ENCODE measurements at places on chromosomes 7 and 10. TPM values are rescaled to one million over a fixed set of nuclear protein-coding genes. Genes with fewer than 3 reads are reported as not detected.
A peak's percentile ranks its signal among the peaks of the same experiment; 100 is the strongest.

RAPGEF5 gene
- total RNA-seq: 1.2 TPM

PAX4 gene
- not detected for total RNA-seq

SPAM1 gene
- total RNA-seq: not detected

RBP4 gene
- 5.4 TPM for total RNA-seq

PITX3 gene
- total RNA-seq: not detected

SLC39A12 gene
- total RNA-seq: 0.23 TPM

GRCh38 chr7:30027065-30027456, 559 bp upstream of the FKBP14 start:
- DNase-seq: peak; percentile 7

GRCh38 chr10:6014241-6014761, 37.0 kb upstream of the IL15RA start:
- peak; percentile 18 for DNase-seq

DNA sequence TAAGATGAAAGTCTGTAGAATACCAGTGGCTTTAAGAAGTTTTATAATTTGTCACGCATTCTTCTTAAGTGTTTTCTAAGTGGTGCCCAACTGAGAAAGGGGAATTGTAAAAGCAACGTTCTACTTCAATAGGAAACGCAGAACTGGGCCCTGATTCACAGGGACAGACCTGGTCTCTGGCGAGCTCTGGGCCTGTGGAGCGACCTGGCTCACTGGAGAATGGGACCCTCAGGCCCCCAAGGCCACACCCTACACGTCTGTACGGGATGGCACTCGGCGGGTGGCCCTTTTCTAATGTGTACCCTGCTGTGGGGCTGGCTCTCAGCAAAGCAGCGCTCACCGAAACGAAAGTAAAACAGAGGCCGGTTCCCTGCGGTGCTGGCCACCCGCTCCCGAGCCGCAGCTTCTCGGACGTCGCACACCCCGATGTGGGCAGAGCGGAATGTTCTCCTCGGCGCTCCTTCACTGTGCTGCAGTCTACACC, 205.0 kb downstream of the DIP2C start:
- DNase-seq: peak; percentile 62

- no peak for DNase-seq
Observed at GRCh38 chr10:37960591-37961137, 15.8 kb downstream of the ZNF25 start.

DNA sequence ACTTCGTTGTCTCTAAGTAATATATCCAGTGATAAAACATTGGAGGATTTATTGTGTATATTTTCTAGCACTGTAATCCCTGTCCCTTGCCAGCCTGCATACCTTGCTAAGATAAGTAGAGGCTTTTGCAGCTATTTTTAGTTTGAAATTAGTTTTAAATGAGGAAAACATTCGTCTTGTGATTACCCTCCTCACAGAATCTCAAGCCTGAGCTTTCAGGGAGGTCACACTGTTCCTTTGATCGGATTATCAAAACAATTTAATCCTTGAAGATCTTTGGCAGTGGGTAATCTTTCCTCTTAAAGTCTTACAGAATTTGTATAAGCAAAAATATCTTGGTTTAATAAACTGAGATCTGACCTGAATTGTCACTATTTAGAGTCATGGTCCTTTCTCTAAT, 897.0 kb upstream of the CELF2 start:
- DNase-seq: no peak
